ENCODE measurements at places on chromosomes 3 and 15.

- H3K27me3 ChIP-seq, result peaks cover 3% of the 10 kb centered on the region
- H3K4me3 ChIP-seq, result no peak overlapping the region
- no peak overlapping the region for H3K27ac ChIP-seq
- peaks cover 3% of the 10 kb centered on the region for H3K4me1 ChIP-seq
- no peaks in the 10 kb centered on the region for H3K36me3 ChIP-seq
- DNase-seq, result no peak
These were observed 34.9 kb downstream of the AMOTL2 start for GRCh38 chr3:134339331-134339730.

- no peak overlapping the region for H3K27ac ChIP-seq
- peaks cover 4% of the 10 kb centered on the region for H3K4me1 ChIP-seq
These were observed 19.9 kb downstream of the CLDN1 start for GRCh38 chr3:190302212-190302867.

- H3K36me3 ChIP-seq, result peaks cover 2% of the 10 kb centered on the region
- no peak for DNase-seq
- peaks cover 58% of the 10 kb centered on the region for H3K27me3 ChIP-seq
- peak within 1 kb of the TSS; percentile 68 for H3K27ac ChIP-seq
- peak within 1 kb of the TSS; percentile 87 for H3K4me3 ChIP-seq
These were observed at the start of gene CD276 for GRCh38 chr15:73683777-73684580. TSS of gene CD276 (plus strand) at chr15:73684383. CDS start at chr15:73699640, 15,257 bp downstream.

- H3K27ac ChIP-seq, result no peak overlapping the region
- H3K4me3 ChIP-seq, result no peak overlapping the region
- DNase-seq, result no peak
- H3K27me3 ChIP-seq, result peaks cover 15% of the 10 kb centered on the region
These were observed 68.1 kb downstream of the EPHB3 start for GRCh38 chr3:184629555-184630160.

GRCh38 chr15:20358066-20358778 is 183.4 kb downstream of the GOLGA6L6 start:
- peaks cover 14% of the 10 kb centered on the region for H3K27me3 ChIP-seq
- no peak overlapping the region for H3K4me3 ChIP-seq
- H3K27ac ChIP-seq, result no peak overlapping the region
- H3K36me3 ChIP-seq, result no peaks in the 10 kb centered on the region
- no peak for DNase-seq
- peaks cover 3% of the 10 kb centered on the region for H3K4me1 ChIP-seq

GRCh38 chr3:24707936-24708335 is 213.3 kb upstream of the THRB start:
- no peak overlapping the region for H3K4me3 ChIP-seq
- no peaks in the 10 kb centered on the region for H3K4me1 ChIP-seq
- peaks cover 4% of the 10 kb centered on the region for H3K27me3 ChIP-seq
- no peaks in the 10 kb centered on the region for H3K36me3 ChIP-seq
- H3K27ac ChIP-seq, result no peak overlapping the region
- DNase-seq, result no peak

GRCh38 chr3:3772920-3773319 is 26.3 kb upstream of the LRRN1 start:
- H3K27ac ChIP-seq, result no peak overlapping the region
- no peak for DNase-seq
- H3K36me3 ChIP-seq, result peaks cover 18% of the 10 kb centered on the region
- H3K27me3 ChIP-seq, result no peaks in the 10 kb centered on the region
- H3K4me1 ChIP-seq, result no peaks in the 10 kb centered on the region

- peaks cover 30% of the 10 kb centered on the region for H3K4me1 ChIP-seq
- no peaks in the 10 kb centered on the region for H3K27me3 ChIP-seq
- no peak overlapping the region for H3K27ac ChIP-seq
- no peak for DNase-seq
- no peaks in the 10 kb centered on the region for H3K36me3 ChIP-seq
- no peak overlapping the region for H3K4me3 ChIP-seq
These were observed 28.5 kb upstream of the SNRK start for GRCh38 chr3:43257850-43258249.

DNA sequence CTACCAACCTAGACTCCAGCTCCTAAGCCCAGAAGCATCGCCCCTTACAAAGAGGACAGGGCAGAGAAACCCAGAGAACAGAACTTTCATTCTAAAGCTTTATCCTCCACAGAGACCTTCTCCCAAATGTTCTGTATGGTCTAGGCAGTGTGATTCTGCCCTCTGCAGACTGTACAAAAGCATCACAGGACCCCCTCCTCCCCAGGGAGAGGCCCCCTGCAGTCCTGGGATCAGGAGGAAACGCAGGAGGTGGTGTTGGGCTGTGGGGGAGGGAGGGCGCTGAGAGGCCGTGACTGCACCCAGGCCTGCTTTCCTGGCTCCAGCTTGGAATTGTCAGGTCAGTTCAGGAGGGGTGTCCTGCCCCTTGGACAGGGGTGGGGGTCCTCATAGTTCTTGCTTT is 101.3 kb downstream of the DGKG start:
- peaks cover 11% of the 10 kb centered on the region for H3K27me3 ChIP-seq
- no peak overlapping the region for H3K4me3 ChIP-seq
- DNase-seq, result no peak
- no peak overlapping the region for H3K27ac ChIP-seq

GRCh38 chr3:38317192-38317759 is 29.3 kb upstream of the XYLB start:
- H3K4me1 ChIP-seq, result no peaks in the 10 kb centered on the region
- peaks cover 5% of the 10 kb centered on the region for H3K27me3 ChIP-seq
- DNase-seq, result no peak
- H3K27ac ChIP-seq, result no peak overlapping the region
- no peak overlapping the region for H3K4me3 ChIP-seq

- no peak for DNase-seq
- H3K36me3 ChIP-seq, result peaks cover 32% of the 10 kb centered on the region
- H3K27ac ChIP-seq, result no peak overlapping the region
- H3K4me1 ChIP-seq, result peaks cover 13% of the 10 kb centered on the region
- no peaks in the 10 kb centered on the region for H3K27me3 ChIP-seq
These were observed 13.8 kb downstream of the CCNDBP1 start for GRCh38 chr15:43198992-43199391.

GRCh38 chr3:174215456-174215855 is 643.7 kb upstream of the NAALADL2 start:
- no peak overlapping the region for H3K4me3 ChIP-seq
- H3K4me1 ChIP-seq, result no peaks in the 10 kb centered on the region
- DNase-seq, result no peak

GRCh38 chr15:29130476-29130875 is 139.1 kb downstream of the NSMCE3 start:
- no peaks in the 10 kb centered on the region for H3K4me1 ChIP-seq
- no peak overlapping the region for H3K4me3 ChIP-seq
- H3K27ac ChIP-seq, result no peak overlapping the region
- H3K27me3 ChIP-seq, result peaks cover 14% of the 10 kb centered on the region
- no peaks in the 10 kb centered on the region for H3K36me3 ChIP-seq

DNA sequence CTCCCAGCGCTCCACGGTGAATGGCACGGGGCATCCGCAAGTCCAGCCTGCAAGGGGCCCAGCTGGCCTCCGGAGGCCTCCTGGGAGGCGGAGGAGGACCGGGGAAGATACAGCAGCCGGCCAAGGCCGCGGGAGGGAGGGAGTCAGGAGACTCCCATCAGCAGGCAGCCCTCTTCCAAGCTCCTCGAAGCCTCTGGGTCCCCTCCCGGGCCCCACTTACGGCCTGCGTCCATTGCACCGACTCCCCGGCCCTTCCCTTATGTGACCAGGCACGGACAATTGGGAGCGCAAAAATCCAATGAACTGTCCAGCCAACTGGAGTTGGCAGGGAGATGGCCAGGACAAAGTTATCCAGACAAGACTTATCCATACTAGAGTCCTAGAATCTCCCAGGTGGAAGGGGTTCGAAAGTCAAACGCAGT is 668 bp downstream of the MFGE8 start:
- H3K4me3 ChIP-seq, result peak overlapping the region; percentile 86
- peaks cover 13% of the 10 kb centered on the region for H3K4me1 ChIP-seq
- no peaks in the 10 kb centered on the region for H3K36me3 ChIP-seq
- DNase-seq, result no peak
- no peak overlapping the region for H3K27ac ChIP-seq

DNA sequence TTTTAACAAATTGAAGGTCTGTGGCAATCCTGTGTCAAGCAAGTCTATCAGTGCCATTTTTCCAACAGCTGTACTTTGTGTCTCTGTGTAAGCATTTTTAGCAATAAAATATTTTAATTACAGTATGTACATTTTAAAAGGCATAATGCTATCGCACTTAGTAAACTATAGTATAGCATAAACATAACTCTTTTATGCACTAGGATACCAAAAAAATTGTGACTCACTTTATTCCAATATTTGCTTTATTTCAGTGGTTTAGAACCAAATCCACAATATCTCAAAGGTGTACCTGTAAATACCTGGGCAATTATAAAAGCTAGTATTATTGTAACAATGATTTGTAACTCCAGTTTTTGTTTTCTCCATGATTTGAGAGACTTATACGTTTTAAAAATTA is 46.5 kb downstream of the FRMD5 start:
- H3K4me3 ChIP-seq, result no peak overlapping the region
- no peaks in the 10 kb centered on the region for H3K4me1 ChIP-seq
- H3K27ac ChIP-seq, result no peak overlapping the region
- no peak for DNase-seq

DNA sequence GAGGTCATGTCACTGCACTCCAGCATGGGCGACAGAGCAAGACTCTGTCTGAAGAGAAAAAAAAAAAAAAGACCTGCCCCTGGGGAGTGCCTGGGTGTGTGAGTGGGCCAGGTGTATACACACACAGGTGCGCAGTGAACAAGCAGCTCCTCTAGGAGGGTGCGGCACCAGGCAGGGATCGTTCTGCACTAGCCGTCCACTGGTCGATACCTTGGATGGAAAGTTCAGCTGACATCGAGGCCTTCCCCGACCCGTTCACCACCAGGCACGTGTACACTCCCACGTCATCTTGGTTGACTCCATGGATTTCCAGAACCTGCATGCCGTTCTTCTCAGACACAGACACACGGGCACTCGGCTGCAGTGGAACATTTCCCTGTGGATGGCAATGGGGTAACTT is 147.0 kb downstream of the MYLK start:
- no peak overlapping the region for H3K27ac ChIP-seq
- no peak overlapping the region for H3K4me3 ChIP-seq
- H3K36me3 ChIP-seq, result no peaks in the 10 kb centered on the region
- no peaks in the 10 kb centered on the region for H3K27me3 ChIP-seq

DNA sequence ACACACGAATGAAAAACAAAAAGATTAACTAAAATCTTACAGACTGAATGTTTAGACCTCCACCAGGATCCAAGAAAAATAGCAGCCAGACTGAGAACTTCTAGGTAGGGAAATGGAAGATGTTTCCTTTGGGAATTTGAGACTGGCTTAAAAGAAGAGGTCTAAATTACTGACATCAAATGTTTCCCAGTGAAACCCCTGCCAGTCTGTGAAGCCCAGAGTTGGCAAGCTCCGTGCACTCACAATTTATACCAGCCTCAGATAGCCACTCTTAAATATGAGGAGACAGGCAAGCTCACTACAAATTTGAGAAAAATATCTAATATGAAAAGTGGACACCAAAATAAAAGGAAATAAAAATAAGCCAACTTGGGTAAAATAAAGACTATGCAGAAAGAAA is 700.5 kb upstream of the ZNF385D start:
- H3K36me3 ChIP-seq, result no peaks in the 10 kb centered on the region
- H3K4me3 ChIP-seq, result no peak overlapping the region
- no peaks in the 10 kb centered on the region for H3K4me1 ChIP-seq
- DNase-seq, result no peak
- no peak overlapping the region for H3K27ac ChIP-seq

GRCh38 chr15:51706926-51707608 is 25.8 kb downstream of the SCG3 start:
- no peaks in the 10 kb centered on the region for H3K4me1 ChIP-seq
- H3K36me3 ChIP-seq, result no peaks in the 10 kb centered on the region
- no peak overlapping the region for H3K4me3 ChIP-seq
- no peaks in the 10 kb centered on the region for H3K27me3 ChIP-seq

DNA sequence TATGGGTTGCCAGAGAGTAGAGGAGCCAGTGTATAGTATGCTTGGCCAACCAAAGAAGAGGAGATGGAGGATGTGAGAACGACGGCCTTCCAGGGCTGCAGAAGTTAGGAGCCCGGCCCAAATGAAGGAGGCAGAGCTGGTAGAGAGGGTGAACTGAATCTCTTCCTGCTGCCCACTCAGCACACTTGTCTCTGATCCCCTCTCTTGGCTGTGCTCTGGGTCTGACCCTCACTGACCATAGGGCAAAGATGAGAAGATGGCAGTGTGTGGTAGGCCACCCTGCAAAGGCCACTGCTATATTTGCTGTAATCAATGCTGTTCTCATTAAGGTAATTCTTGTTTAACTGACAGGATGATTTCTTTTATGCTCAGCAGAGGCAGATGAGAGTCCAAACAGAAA is 256.0 kb downstream of the OCA2 start:
- H3K36me3 ChIP-seq, result no peaks in the 10 kb centered on the region
- no peaks in the 10 kb centered on the region for H3K4me1 ChIP-seq
- peaks cover 1% of the 10 kb centered on the region for H3K27me3 ChIP-seq
- no peak for DNase-seq
- H3K27ac ChIP-seq, result no peak overlapping the region
- no peak overlapping the region for H3K4me3 ChIP-seq

GRCh38 chr3:72543246-72543645 is 305.0 kb downstream of the SHQ1 start:
- H3K27ac ChIP-seq, result no peak overlapping the region
- peaks cover 4% of the 10 kb centered on the region for H3K27me3 ChIP-seq
- no peak for DNase-seq
- H3K4me1 ChIP-seq, result peaks cover 14% of the 10 kb centered on the region
- H3K4me3 ChIP-seq, result no peak overlapping the region

DNA sequence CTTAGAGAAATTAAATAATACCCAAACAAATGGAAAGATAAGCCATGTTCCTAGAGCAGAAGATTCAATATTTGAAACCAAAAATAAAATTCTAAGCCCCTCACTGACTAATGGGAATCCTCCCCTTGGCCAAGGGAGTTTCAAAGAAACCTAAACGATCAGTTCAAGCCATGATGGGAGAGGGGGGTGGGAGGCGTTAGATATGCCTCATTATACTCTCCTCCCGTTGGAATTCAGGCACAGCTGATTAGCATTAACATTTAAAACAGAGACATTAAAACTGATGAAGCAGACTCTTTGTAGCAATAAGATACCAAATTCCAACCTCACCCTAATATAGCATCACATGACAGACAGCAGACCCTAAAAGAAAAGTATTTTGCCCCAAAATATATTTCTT is 32.9 kb downstream of the OCA2 start:
- no peak overlapping the region for H3K4me3 ChIP-seq
- no peaks in the 10 kb centered on the region for H3K36me3 ChIP-seq
- no peak overlapping the region for H3K27ac ChIP-seq
- no peaks in the 10 kb centered on the region for H3K4me1 ChIP-seq
- peaks cover 23% of the 10 kb centered on the region for H3K27me3 ChIP-seq
- DNase-seq, result no peak
